ENCODE measurements at places on chromosomes 2 and 18.

DNA sequence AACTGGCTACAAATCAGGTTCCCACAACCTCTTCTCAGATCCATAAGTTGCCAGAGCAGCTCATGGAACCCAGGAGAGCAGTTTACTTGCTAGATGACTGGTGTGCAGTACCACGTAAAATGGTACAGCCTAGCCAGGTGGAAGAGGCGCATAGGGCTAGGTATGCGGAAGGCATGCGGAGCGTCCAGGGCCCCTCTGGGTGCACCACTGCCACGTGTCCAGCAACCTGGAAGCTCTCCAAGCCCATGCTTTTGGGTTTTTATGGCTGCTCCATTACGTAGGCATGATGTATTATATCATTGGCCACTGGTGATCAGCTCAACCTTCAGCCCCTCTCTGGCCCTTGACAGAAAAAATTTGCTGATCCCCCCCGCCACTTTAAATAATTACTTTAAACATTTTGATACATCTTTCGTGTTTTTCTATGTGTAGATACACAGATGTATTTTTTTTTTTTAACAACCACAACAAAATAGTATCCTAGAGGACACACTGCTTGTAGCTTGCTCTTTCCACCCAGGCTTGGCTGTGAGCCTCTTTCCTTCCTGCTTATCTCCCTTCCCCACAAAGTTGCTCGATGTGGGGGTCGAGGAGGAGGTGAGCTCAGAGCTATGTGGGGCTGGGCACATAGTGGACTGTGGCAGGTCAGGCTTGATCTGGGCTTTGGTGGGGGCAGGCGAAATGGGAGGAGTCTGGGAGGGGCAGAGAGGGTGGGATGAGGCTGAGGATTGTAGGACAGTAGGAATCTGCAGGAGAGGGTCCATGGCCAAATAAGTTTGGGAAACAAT lies 65.4 kb upstream of the MCFD2 start:
- no peak for DNase-seq

DNA sequence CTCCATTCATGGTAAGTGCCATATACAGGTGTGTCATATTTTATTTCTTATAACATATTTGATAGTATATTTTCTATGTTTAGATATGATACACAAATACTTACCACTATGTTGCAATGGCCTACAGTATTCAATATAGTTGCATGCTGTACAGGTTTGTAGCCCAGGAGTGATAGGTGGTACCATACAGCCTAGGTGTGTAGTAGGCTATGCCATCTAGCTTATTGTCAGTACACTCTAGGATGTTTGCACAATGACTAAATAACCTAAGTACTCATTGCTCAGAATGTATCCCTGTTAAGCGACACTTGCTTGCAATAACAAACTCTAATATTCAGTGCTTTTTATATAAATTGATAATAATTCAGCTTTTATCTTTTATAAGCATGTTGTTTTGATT lies 563.1 kb upstream of the LINC00305 start:
- DNase-seq: no peak

DNA sequence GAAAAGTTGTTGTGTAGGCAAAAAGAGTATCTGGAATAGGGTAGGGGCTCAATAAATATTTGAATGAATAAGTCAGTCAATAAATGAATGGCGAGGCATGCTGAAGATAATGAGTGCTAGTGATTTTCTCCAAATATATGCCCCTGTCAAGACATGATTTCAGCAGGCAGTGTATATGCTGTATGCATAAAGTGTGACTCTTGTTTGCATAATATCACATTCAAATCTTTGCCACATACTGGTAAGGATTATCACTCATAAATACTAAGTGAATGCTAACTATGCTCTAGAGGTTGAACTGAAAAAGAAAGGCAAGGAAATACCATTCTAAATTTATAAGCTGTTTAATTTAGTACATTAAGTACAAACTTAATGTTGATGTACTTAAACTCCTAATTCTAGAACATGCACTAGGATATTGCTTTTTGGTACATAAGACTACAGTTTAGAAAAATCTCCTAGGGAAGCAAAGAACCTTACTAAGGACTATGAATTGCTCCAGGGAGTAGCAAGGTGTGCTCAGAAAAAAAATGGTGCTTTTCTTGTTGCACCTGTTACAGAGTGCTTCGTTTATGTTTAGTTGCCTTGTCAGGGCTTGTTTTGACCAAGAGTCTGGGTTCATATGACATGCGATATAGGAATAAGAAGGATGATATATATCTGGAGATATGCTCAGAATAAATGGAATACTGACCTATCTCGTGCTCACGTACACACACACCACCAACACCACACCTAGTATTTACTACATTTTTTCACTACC lies 224.0 kb upstream of the TANK start:
- DNase-seq: no peak

- peak; percentile 64 for DNase-seq
Observed at GRCh38 chr2:241035818-241036396, 37.5 kb downstream of the SNED1 start.

- DNase-seq: no peak
Observed at GRCh38 chr18:76610933-76611749, 116.1 kb upstream of the ZNF516 start.

- DNase-seq: peak; percentile 42
Observed at GRCh38 chr2:263774-264492, at the start of gene SH3YL1. TSS of gene SH3YL1 (minus strand) at chr2:264032. CDS start at chr2:263984, 48 bp downstream.

- DNase-seq: peak; percentile 47
Observed at GRCh38 chr2:44479127-44479887, 117.6 kb downstream of the CAMKMT start.

GRCh38 chr2:128425731-128426620 lies 107.3 kb upstream of the HS6ST1 start:
- DNase-seq: no peak

DNA sequence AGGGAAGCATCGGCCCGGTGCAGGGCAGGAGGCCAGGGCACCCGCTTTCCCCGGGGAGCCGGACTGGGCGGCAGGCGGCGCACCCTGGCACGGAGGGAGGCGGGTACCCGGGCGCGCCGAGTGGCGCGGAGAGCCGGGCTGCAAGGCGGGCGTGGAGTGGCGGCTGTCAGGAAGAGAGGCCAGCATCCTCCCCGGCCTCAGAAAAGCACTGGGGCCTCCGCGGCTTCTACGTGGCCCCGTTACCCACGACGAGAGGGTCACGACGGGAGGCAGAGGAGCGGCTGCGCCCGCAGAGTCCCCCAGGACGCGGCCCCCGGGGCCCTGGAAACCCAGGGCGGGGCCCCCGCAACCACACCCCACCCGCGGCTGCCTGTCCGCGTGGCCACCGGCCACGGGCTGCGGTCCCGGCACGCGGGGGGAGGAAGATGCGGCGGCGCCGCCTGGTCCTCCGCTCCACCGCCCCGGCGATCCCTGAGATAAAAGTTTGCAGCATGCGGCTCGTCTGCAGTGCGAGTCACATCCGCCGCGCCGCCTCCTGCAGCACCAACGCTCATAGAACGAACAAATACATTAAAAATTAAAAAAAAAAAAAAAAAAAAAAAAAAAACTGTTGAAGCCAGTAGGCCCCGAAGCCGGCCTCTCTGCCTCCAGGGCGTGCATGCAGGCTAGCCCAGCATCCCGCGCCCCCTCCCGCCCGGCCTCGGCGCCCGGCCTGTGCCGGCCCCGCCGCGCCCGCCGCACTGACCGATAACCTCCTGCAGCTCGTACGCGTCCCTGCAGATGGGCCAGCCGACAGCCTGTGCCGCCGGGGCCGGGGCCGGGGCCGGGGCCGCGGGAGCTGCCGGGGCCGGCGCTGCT lies 683 bp downstream of the STK39 start:
- DNase-seq: peak; percentile 54

DNA sequence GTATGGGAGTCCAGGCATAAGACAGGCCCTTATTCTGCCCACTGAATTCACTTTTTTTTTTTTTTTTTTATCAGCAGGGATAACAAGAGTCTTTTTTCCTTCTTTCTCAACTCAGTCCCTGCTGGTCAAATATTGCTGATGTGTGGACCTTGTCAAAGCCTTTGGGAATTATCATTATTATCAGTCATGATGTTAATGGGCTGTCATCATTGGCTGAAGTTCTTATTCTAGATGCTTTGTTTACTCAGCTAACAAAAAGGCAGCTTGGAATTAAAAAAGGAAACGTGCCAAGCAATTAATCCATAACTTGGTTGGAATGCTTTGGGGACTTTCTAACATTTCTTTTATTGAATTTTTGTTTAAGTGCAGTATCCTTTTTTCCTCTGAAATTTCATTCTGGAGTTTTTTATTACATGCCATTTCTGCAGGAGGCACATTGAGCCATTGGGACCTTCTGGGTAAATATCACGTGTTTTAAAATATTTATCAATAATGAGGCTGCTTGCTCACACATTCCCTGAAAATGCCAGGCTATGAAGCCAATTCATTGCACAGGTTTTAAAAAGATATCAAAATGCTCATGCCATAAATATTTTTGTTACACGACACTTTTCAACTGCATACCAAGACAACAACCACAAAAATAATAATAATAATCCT lies 246.3 kb downstream of the TXNL1 start:
- no peak for DNase-seq

GRCh38 chr2:225569995-225570394 lies 170.5 kb downstream of the NYAP2 start:
- no peak for DNase-seq

DNA sequence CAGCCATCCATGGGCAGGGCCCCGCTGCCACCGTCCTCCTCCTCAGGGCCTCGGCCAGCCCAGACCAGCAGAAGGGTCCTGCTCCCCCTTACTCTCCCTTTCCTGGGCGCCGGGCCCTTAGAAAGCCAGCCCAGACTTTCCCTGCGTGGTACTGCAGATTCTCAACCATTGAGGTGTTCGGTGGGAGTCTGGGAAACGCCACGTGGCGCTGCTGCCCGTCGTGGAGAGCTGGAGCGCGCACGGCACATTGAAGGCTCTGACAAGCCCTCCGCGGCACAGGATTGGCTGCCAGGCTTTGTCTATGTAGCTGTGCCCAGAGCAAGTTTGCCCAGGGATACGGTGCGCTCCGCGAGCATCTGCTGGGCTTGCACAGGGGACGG lies 10.4 kb upstream of the KLHL30 start:
- DNase-seq: no peak

DNA sequence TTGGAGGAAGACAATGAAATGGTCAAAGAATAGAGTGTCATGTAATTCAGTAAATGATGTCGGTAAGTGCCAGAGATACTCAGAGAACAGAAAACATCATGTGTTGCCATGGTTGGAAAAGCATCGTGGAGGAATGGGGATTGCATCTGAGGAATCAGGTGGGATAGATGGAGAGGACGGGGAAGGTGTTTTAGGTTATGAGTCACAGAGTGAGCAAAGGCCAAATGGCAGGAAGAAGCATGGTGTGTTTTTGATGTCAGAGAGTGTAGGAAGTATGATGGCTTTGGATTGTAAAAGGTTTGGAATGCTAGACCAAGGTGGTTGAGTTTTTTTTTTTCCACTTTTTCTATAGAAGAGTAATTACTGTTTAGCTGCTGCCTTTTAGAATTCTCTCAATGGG lies 27.5 kb upstream of the CD28 start:
- DNase-seq: no peak

DNA sequence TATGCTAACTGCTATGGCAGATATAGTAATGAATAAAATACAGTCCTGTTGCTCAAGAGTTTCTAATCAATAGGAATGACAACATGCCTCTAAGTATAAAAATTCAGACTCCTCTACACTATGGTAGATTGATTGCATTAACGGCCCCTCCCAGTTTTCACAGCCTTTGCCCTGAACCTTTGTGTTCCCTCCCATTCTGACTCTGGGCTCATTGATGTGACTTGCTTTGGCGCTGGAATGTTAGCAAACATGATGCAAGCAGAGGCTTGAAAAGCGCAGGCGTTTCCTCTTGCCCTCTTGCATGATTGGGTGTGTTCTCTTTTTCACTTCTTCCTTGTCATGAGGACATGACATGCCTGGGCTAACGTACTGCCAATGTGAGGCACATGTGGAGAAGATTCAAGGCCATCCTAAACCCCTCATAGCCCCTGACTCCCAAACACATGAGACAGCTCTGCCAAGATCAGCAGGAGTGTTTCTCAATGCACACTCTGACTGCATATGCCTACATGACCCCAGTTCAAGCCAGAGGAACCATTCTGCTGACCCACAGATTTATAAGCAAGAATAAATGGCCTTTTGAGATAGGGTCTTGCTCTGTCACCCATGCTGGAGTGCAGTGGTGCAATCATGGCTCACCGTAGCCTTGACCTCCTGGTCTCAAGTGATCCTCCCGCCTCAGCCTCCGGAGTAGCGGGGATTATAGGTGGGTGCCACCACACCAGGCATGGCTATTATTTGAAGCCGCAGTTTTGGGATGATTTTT lies 49.7 kb upstream of the CD28 start:
- no peak for DNase-seq

GRCh38 chr2:168742258-168742932 lies 60.0 kb upstream of the NOSTRIN start:
- no peak for DNase-seq

DNA sequence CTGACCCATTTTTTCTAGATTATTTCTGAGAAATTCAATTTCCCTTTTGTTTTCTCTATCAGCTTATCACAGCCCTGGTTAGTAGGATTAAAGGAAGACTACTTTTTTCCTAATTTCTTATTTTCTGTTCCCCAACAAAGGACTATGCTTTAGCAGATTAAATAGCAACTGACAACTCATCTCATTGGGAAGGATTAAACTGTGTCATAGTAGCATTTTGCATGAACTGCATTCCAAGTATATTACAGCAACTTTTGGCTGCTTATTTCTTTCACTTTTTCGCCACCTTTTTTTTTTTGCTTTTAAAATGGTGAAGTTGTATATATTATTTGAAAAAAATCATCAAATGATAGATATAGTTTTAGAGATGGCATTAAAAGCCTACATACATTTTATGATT lies 570.3 kb downstream of the FBXO15 start:
- no peak for DNase-seq

DNA sequence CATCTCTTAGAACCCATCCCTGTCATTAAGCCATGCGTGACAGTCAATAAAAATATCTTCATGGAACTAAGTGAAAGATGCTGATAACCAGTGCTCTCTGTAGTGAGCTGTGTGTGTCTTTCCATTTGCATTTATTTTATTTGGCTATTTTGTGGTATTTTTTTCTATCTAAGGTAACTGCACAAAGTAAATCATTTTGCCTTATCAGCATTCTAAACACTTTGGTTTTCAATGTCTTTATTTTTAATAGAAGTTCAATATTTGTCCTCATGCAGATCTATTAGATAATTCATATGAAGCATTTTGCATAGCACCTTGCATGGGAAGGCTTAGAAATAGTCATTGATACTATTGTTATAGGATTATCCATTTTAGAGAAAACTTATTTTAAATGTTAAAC lies 163.6 kb upstream of the TANK start:
- no peak for DNase-seq

DNA sequence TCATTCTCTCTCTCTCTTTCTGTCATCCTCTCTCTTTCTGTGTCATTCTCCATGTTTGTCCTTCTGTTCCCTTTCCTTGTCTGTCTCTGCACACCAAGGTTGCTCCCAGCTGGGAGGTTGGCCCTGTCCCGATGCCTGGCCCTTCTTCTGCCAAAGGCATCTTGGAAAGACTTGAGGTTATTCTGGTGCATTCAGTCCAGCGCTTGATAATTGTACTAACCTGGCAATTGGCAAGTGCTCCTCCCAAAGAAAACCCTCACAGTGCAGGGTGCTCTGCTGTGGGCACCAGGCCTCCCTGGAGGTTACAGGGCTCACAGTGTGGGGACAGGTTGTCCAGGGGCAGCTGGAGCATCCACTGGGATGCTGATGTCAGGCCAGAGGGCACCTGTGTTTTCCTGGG lies 95.4 kb downstream of the GLI2 start:
- DNase-seq: no peak

GRCh38 chr18:60693426-60693825 lies 320.9 kb upstream of the MC4R start:
- DNase-seq: no peak

- DNase-seq: no peak
Observed at GRCh38 chr18:22493940-22494339, 76.2 kb upstream of the CTAGE1 start.
